ENCODE measurements at places on chromosomes 7 and 10.

GRCh38 chr10:79320820-79321493 lies 26.3 kb upstream of the PPIF start:
- peak; percentile 57 for DNase-seq

- peak; percentile 61 for DNase-seq
Observed at GRCh38 chr10:62732841-62733653, 71.5 kb upstream of the ADO start.

DNA sequence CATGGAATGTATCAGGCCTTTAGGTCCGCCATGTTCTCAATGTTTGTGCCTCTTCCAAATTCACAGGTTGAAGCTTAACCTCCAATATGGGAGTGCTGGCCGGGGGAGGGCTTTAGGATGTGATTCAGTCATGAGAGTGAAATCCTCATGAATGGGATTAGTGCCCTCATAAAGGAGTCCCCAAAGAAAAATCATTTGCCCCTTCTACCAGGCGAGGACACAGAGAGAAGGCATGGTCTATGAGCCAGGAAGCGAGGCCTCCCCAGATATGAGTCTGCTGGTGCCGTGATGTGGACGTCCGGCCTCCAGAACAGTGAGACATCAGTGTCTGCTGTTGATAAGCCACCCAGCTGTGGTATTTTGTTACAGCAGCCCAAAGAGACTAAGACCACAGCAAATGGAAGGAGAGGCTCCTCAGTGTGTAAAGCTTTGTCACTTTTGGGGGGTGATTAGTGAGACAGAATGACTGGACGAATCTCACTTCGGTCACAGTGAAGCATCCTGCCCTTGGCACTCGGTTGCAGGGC lies 231.3 kb upstream of the KLF6 start:
- no peak for DNase-seq

DNA sequence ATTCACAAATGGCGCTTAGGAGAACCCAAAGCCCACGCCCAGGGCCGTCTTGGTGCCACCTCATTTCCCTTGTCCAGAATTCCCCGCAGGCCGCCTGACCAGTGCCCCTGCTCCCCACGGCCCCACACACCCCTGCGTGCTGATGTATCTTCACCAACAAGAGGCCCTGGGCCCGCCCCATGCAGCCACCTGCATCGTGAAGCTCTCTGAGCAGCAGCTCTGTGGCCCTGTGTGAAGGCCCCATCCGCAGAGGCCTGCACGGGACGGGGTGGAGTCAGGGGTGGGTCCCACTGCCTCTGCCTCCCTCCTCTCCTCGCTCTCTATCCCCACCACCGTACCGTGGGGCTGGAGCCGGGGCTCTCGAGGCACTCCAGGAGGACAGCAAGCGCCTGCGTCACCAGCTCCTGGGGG lies 14.7 kb downstream of the BRAT1 start:
- DNase-seq = no peak

GRCh38 chr7:124179641-124180040 lies 146.8 kb upstream of the TMEM229A start:
- no peak for DNase-seq

- DNase-seq = no peak
Observed at GRCh38 chr7:16202303-16202702, 219.0 kb downstream of the CRPPA start.

- DNase-seq = peak; percentile 18
Observed at GRCh38 chr7:131327049-131327625, 539 bp upstream of the MKLN1 start.
